ENCODE measurements at places on chromosomes 1 and 21. TPM values are rescaled to one million over a fixed set of nuclear protein-coding genes. Genes with fewer than 3 reads are reported as not detected.
A peak's percentile ranks its signal among the peaks of the same experiment; 100 is the strongest.

Gene OR2T8
- not detected for total RNA-seq

Gene CLCN6
- total RNA-seq = 7.3 TPM

Gene LMX1A
- not detected for total RNA-seq

Gene RIMS3
- not detected for total RNA-seq

Gene OR2L3
- total RNA-seq = not detected

Gene SLC44A3
- total RNA-seq = 0.78 TPM

Gene PCP4L1
- total RNA-seq = not detected

Gene PLK3
- total RNA-seq = 43.9 TPM

Gene PLPPR4
- 0.69 TPM for total RNA-seq

Gene ASCL5
- total RNA-seq = not detected

Gene SLC30A2
- not detected for total RNA-seq

Gene RPE65
- not detected for total RNA-seq

- no peak for DNase-seq
Measured at GRCh38 chr1:35364741-35365140, 96.2 kb downstream of the ZMYM4 start.

DNA sequence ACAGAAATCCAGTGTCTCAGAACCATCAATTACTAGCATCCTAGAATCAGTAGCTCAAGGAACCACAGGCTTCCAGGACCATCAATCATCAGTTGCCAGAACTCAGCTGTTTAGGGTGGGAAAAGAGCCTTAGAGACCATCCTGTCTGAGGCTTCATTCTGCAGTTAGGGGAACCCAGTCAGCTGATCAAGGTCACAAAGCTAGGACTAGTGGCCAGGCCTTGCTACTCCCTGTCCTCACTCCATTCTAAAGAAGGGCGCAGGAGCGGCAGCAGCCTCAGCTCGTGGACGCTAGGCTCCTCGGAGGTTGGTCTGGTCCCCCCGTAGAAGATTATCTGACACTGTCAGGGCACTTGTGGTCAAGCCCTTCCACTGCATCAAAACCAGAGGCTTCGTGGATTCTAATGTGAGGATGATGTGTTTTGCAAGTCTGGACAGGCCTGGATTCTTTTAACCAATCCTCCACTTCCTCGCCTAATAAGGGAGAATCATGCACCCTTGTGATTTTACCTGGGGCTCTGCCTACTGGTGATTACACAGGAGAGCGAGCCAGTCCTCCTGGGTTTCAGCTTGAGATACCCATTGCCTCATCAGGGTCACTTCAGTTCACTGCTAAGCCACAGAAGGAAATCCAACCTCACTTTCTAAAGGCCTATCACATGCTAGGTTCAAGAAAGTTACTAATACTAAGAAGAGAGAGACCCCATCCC, 41.7 kb upstream of the IFFO2 start:
- DNase-seq = no peak

GRCh38 chr1:248918131-248918530, 12.1 kb downstream of the PGBD2 start:
- DNase-seq = no peak

DNA sequence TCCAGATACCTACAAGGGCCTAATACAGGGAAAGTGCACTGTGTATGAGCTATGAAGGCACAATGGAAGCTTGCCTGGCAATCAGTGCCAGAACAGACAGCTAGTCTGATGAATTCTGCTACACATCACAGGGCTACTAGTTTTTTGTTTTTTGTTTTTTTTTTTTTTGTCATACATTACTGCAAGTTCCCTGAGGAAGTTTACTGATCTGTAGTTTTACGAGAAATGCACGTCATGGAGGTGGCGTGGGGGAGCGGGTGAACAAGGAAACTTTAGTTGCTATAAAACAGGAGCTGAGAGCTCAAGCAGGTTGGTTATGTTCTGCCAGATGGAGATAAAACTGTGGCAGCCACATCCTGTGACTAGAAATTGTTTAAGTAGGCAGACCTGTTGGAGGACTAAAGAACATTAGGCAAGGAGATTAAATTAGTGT, 17.7 kb downstream of the PTPRC start:
- peak; percentile 44 for DNase-seq

DNA sequence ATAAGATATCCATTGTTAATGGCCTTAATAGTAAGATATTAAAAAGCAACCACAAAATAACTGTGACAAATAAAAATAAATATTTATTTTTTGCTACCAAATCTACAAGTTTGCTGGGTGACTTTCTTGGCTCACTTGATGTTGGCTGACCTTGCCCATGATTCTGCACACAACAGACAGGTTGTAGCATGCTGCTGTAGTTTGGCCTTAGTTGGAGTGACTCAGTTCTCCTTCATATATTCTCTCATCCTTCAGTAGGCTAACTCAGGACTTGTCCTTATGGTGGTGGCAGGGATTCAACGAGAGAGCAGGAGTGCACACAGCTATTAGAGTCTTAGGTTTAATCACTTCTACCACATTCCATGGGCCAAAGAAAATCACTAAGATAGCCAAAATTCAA, 437.9 kb downstream of the MRPL39 start:
- DNase-seq = no peak

DNA sequence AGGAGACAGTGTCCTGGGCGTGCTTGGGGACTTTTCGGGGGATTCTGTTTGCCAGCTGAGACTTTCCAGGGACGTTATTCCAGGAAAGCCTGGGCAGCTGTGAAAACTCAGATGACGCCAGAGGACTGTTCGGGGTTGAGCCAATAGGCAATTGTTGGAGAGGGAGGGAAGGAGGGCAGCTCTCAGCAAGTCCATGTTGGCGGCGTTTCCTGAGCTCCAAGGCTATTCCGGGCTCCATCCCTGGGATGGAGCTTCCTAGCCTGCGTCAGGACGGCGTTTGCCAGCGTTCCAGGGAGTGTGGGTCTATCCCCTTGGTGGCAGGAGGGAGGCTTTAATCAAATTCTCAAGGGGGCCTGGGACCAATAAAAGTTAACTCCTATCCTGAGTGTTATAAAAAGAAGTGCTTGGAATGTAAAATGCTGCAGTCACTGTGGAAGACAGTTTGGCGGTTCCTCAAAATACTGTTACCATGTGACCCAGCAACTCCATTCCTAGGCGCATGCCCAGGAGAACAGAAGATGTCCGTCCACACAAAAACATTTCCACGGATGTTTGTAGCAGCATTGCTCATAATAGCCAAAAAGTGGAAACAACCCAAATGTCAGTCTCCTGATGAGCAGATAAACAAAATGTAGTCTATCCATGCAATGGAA, 15.2 kb downstream of the SLC27A3 start:
- peak; percentile 48 for DNase-seq

DNA sequence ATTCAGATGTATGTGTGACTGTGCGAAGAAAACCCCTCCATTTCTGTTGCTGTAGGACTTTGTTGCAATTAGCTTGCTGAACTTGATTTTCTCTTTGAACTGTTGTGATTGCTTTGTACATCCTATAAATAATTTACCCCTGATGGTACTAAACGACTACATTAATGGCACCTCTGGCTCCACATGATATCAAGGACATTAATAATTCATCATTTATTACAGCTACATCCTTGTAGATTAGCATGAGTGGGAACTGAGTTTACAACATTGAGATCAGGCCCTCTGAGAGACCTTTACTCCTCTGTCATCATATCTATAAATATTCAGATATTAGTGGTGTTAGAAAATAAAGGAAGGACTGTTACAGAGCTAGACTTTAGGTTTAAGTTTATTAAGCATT, 13.5 kb downstream of the LRIG2 start:
- no peak for DNase-seq

DNA sequence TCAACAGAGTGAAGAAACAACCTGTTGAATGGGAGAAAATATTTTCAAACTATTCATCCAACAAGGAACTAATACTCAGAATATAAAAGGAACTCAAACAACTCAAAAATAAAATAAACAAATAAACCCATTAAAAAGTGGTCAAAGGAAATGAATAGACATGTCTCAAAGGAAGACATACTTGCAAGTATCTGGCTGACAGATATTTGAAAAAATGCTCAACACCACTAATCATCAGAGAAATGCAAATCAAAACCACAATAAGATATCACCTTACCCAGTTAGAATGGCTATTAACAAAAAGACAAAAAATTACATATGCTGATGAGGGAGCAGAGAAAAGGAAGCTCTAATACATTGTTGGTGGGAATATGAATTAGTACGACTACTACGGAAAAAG, 38.2 kb downstream of the TNFSF4 start:
- no peak for DNase-seq

- DNase-seq = no peak
Measured at GRCh38 chr21:21148514-21148913, 150.3 kb downstream of the NCAM2 start.

GRCh38 chr1:56446531-56447098, 132.7 kb downstream of the PLPP3 start:
- DNase-seq = no peak

- DNase-seq = no peak
Measured at GRCh38 chr1:208141610-208142192, 102.5 kb downstream of the PLXNA2 start.

- DNase-seq = no peak
Measured at GRCh38 chr1:200405264-200405663, 4.6 kb downstream of the ZNF281 start.

- DNase-seq = no peak
Measured at GRCh38 chr1:11682799-11683198, 1.9 kb upstream of the MAD2L2 start.

DNA sequence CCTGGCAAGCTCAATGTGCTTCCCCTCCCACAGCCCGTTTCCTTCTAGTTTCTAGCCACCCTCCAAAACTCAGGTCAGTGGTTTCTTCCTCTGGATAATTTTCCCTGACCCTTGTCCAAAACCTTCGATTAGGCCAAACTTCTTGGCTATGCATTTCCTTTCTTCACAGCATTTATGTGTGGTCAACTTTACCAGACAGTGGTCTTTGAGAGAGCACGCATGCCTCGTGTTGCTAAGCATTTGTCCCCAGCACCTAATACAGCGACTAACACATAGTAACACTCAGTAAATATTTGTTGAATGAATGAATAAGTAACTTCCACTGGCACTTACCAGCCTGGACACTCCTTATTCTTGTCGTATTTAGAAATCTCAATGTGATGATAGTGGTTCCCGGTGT, 610.7 kb downstream of the PLPP3 start:
- DNase-seq = no peak

DNA sequence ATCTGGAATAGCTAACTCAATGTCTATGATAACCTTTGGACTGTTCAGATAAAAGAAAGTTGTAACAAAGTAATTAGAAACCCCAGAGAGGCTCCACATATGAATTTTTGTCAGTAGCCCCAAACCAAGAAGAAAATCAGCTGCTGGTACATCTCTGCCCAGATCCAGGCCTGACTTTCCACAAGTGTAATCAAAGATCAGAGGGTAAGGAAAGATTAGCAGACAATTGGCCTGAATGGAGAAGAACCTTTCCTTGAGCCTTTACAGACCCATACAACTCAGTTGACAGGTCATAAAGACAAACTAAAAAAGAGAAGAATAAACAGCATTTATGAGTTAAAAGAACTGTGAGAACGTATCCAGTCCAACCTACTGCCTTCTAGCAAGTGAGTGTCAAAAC, 366.7 kb upstream of the PKN2 start:
- no peak for DNase-seq

DNA sequence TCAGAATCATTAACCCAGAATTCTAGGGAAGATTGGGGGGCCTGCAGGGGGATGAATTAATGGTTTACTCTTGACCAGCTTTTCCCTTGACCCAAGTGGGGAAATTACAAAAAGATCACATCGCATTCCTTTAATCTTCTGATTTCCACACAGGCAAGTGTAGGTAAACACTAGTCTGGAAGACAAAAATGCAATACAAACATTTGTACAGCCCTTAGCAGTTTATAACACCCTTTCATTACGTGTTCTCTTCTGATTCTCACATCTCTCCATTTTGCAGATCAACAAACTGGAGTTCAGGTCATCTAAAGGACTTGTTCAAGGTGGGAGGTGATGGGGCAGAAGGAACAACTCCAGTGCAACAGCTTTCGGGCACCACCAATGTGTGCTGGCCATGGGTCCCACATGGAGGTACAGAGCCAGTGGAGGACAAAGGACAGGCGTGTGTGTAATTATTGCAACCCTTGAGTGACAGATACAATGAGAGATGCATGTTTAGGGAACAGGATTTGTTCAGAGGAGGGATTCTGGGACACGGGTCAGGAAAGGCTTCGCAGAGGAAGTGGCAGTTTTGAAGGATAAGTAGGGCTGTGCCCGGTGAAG, 20.4 kb downstream of the ATF3 start:
- no peak for DNase-seq

DNA sequence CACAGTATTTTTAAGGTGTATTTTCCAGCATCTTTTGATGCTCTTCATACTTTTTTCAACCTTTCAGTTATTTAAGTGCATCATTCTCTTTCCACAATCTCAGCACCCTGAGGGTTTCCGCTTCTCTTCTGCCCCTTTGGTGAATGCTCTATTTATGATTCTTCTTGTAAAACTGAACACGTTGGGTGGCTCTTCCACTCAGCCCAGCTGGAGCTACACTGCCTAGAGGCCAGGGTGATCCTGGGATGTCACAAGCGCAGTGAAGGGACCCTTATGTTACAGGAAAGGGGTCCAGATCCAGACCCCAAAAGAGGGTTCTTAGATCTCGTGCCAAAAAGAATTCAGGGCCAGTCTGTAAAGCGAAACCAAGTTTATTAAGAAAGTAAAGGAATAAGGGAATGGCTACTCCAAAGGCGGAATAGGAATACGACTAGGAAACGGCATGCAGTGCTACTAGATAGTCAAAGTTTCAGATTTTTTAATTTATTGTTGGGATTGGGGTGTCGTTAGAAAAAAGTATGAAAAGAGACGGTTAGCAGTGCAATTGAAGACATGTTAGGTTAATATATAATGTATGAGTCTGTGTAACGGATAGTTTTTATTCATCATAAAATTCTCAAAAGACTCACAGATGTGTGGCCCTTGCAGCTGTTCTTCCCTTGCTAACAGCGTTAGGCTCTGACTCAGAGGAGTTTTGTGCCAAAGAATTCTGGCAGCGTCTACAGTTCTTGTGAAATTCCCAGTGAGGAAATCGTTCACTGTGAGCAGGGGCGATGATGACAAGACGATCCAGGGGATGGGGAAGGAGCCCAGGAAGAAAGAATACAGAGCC, 14.4 kb upstream of the ERVH48-1 start:
- peak; percentile 93 for DNase-seq

DNA sequence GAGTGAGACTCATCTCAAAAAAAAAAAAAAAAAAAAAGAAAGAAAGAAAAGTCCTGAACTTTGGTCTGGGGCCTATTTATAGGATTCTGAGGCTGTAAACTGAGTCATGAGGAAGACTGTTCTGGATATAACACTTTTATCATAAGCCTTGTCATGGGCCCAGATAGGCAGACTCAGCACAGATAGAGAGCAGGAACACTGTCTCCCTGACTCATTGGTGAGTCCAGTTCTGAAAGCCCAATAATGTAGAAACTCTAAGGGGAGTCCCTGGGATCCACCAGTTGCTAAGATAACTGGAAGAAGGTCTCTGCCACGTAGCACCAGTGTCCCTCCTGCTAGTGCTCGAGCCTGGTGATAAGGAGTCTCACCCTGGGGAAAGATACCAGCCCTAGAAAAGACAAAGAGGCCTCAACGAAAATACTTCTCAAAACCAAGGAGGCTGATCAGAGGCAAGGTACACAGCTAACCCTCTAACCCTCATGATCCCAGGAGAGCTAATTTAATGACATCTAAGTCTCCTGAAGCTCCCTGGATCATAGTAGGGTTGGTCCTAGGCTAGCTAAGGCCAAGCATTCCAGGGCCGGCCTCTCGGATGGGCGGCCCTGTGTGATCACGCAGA, 43.5 kb downstream of the LPAR3 start:
- no peak for DNase-seq

GRCh38 chr1:180630408-180631193, 1.2 kb upstream of the XPR1 start:
- DNase-seq = no peak

Data from HFFc6 (cell line).